ENCODE measurements at places on chromosomes 16 and 17.

DNA sequence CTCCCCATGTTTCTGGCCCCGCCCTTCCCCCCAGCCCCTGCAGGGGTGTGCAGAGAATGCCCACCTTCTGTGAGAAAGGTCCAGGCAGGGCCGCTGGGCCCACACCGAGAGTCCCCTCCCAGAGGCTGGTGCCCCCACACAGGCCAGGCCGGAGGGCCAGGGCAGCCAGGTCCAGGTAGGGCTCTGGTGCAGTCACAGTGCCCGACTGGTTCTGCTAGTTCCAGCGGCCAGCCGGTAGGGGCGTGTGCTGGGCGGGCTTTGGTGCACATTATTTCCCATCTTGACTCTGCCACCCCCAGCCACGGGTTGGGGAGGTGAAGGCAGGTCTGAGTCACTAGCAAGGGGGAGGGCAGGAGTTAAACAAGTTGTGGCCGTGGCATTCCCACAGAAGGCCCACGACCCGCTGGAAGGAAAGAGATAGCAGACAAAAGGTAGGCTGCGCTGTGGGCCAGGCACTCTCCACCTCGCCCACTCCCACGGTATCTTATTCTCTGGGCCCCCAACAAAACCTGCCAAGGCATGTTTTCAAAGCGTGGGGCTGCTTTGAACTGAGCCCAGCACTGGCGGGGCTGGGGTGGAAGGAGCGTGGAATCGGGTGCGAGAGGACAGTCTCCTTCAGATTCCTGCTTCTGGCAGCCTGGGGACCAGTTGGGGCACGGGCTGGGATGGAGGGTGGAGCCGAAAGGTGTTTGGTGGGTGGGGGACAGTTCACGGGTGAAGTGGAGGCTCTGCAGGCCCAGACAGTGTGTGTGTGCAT, 1.9 kb downstream of the EPN3 start:
- DNase-seq = no peak

- no peak for DNase-seq
These were observed 383.4 kb upstream of the RBFOX1 start for GRCh38 chr16:6949240-6949639.

- no peak for DNase-seq
These were observed 46.7 kb downstream of the ACTG1 start for GRCh38 chr17:81465910-81466309.

DNA sequence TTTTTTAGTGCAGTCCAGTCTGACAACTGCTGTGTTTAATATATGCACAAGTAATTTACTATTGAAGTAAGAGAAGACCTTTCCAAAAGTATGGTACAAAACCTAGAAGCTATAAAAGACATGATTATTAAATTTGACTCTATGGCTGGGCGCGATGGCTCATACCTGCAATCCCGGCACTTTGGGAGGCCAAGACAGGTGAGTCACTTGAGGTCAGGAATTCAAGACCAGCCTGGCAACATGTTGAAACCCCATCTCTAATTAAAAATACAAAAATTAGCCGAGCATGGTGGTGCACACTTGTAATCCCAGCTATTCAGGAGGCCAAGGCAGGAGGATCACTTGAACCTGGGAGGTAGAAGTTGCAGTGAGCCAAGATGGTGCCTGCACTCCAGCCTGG, 41.4 kb upstream of the VWA3A start:
- no peak for DNase-seq

DNA sequence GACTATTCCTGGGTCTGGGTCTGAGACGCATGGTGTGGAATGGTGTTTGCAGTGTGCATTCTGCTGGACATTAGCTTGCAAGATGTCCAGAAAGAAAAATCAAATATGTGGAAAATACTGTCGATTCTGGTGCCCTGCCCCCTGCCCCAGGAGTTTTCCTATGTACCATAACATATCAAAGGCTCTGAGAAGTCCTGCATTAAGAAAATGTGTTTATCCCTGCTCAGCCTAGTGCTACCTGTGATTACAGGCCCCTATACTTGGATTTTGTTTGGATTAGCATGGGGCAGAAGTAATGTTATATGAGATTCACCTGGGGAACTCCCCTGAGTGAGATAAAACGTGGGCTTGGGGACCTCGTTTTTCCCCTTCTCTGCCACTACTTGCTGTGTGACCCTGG, 325.0 kb downstream of the CBLN1 start:
- DNase-seq = no peak

DNA sequence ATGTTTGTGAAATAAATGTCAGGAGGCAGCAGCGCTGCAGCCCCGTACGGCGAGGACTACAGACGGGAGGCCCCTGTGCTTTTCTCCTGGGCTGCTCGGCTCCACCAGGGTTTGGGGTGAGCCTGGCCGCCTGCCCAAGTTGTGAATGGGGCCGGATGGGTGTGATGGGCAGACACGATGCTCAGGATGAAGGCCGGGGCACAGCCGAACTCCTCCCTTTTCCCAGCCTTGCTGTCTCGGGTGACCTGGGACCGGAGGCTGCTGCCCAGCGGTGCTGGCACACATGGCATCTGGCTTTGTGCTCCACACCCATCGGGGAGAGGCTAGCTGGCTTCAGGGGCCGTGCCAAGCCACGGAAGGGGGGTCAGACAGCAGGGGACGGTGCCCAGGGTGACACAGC, 34.2 kb upstream of the ZFPM1 start:
- DNase-seq = no peak

DNA sequence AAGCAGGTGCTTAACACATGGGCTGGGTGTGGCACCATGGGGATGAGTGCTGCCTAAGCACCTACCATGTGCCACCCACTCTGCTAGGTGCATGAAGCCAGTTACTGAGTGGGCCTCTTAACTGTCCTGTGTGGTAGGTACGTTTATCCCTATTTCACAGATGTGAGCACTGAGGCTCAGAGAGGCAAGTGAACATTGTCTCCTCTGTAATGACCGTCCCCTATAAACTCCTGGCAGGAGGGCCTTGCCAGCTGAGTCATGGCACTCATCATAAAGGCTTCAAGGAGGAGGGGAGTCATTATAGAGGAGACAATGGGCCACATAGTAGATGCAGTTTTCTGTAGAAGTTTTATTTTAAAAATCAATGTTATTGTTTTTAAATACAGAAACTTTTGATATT, 79.1 kb downstream of the RAB11FIP4 start:
- no peak for DNase-seq

GRCh38 chr16:66735891-66736290, 15.5 kb downstream of the DYNC1LI2 start:
- DNase-seq = no peak

GRCh38 chr16:62149631-62150030, 113.4 kb upstream of the CDH8 start:
- DNase-seq = no peak

GRCh38 chr17:72297326-72298115, 176.7 kb downstream of the SOX9 start:
- DNase-seq = peak; percentile 57

DNA sequence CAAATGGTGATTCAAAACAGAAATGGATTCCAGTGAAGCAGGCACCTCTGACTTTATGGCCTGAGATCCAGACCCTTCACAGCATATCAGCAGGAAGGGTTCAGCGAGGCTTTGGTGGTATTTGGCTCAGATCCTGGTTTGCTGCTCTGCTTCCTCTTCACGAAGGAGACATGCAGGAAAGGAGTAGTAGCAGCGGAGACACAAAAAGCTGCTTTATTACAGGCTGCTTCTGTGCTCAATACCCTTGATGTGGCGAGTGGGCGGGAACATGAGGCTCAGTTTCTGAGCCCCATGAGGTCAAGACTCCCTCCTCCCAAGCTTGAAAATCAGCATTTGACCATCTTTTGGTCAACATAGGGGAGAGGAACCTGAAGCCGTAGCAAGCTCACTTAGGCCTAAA, 213.3 kb upstream of the AXIN2 start:
- no peak for DNase-seq

- no peak for DNase-seq
These were observed 175.6 kb downstream of the PCTP start for GRCh38 chr17:55926276-55926990.
